A549 treated with GW870086 at 1 μM for 4 hours (cell line): ENCODE measurements at places on chromosomes 7 and 10. TPM values are rescaled to one million over a fixed set of nuclear protein-coding genes. Genes with fewer than 3 reads are reported as not detected.

Gene GTF2I
- total RNA-seq = 74.7 to 105 TPM (median 87.9 TPM) in 5 replicates

Gene ATP5MK
- 505 to 614 TPM (median 526 TPM) in 5 replicates for total RNA-seq

Gene CALCR
- not detected in 5 replicates for total RNA-seq

Gene ANXA8L1
- 91.6 to 129 TPM (median 112 TPM) in 5 replicates for total RNA-seq

Gene ZFYVE27
- 19.6 to 26.0 TPM (median 24.9 TPM) in 5 replicates for total RNA-seq
